ENCODE measurements at places on chromosomes 2 and 18.

DNA sequence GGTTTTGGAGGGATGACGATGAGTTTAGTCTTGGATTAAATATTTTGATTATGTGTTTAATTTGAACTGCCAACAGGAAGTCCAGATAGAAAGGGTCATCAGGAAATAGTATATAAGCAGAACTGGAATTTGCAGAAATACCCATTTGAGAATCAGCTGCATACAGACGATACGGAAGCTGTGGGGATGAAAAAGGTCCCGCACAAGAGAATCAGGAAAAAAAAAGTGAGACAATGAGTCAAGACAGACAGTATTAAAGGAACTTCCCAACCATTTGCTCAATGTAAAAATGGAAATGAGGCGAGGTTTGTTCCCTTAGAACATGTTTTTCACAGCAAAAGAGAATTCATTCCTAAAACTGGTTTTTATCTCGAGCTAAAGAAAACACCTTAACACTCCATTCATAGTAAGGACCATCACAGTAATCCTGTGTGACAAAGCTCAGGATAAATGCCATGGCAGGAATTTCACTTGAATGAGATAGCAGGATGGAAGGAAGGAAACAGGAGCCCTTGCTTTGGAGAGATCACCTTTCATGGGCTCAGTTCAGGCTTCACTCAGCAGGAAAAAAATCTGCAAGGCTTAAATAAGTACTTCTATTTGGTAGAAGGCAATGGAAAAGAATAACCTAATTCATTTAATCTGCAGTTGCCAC, 29.3 kb downstream of the BCL2 start:
- DNase-seq: no peak

- no peak for DNase-seq
Measured at GRCh38 chr18:24293254-24293653, 104.4 kb downstream of the OSBPL1A start.

- DNase-seq: no peak
Measured at GRCh38 chr2:234849678-234850077, 102.1 kb upstream of the SH3BP4 start.

DNA sequence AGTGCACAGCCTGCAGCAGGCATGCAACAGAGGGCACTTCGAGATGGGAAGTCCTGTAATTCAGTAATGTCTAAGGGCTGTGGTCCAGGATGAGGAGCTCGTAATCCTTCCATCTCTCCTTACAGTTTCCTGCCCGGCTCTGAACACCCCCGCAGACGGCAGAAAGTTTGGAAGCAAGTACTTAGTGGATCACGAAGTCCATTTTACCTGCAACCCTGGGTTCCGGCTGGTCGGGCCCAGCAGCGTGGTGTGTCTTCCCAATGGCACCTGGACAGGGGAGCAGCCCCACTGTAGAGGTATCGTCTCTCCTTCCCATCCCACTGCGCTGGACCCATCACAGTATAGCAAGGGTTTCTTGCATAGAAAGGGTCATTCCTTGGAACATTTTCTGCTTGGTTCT, 26.7 kb downstream of the FBLN7 start:
- no peak for DNase-seq

DNA sequence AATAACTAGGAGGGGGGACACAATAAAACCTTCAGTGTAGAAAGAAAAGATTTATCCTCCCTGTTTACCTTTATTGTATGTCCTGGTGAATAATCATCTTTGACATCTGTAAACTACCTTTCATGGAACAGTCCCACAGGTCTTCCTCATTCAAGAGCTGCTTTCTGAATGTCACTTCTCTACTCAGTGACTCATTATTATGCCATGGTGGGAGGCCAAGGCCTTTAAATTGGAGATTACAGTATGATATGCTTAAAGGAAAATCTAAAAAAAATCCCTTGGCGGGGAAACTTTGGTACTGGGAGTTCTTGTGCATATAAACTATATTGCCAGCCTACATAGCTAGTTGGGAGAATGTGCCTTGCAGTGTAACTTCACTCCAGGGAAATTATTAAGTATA, 713.0 kb downstream of the TDRD15 start:
- no peak for DNase-seq

Measured in activated gamma-delta T cell treated with Interleukin-2 at 50 U/mL for 16 hours (primary cell).